ENCODE measurements at places on chromosomes 12 and 14. TPM values are rescaled to one million over a fixed set of nuclear protein-coding genes. Genes with fewer than 3 reads are reported as not detected.

GRCh38 chr12:13947276-13947946 lies 34.0 kb downstream of the GRIN2B start:
- H3K27me3 ChIP-seq, result no peaks in the 10 kb centered on the region
- no peak for DNase-seq
- H3K27ac ChIP-seq, result no peak overlapping the region
- H3K36me3 ChIP-seq, result no peaks in the 10 kb centered on the region

DNA sequence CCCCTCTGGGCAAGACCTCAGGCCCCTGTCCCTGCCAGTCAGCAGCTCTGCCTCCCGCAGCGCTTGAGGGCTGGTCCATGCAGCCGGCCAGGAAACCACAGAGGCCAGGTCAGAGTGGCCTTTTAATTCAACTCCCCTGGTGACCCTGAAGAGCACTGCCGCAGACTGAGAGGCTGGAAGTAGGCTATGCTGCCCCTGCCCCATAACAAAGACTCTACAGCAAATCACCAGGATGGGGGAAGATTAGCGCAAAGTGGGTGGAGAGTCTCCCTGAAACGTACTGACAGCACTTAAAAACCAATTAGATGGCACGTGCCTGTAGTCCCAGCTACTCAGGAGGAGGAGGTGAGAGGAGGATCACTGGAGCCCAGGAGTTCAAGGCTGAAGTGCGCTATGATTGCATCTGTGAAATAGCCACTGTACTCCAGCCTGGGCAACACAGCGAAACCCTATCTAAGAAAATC lies 70.5 kb downstream of the ITPK1 start:
- no peak overlapping the region for H3K4me3 ChIP-seq
- peaks cover 57% of the 10 kb centered on the region for H3K4me1 ChIP-seq
- DNase-seq, result no peak
- H3K27ac ChIP-seq, result no peak overlapping the region

GRCh38 chr12:24116548-24116947 lies 167.1 kb upstream of the SOX5 start:
- H3K4me3 ChIP-seq, result no peak overlapping the region
- H3K4me1 ChIP-seq, result peaks cover 9% of the 10 kb centered on the region
- H3K36me3 ChIP-seq, result no peaks in the 10 kb centered on the region
- no peak for DNase-seq
- no peak overlapping the region for H3K27ac ChIP-seq

The ZFHX2 gene
- total RNA-seq, result 5.7 TPM

The TMPO gene
- total RNA-seq, result 59.3 TPM

- no peaks in the 10 kb centered on the region for H3K27me3 ChIP-seq
- H3K4me1 ChIP-seq, result peaks cover 14% of the 10 kb centered on the region
- no peak overlapping the region for H3K27ac ChIP-seq
These were observed 37.1 kb downstream of the CLIP1 start for GRCh38 chr12:122385171-122386016.

DNA sequence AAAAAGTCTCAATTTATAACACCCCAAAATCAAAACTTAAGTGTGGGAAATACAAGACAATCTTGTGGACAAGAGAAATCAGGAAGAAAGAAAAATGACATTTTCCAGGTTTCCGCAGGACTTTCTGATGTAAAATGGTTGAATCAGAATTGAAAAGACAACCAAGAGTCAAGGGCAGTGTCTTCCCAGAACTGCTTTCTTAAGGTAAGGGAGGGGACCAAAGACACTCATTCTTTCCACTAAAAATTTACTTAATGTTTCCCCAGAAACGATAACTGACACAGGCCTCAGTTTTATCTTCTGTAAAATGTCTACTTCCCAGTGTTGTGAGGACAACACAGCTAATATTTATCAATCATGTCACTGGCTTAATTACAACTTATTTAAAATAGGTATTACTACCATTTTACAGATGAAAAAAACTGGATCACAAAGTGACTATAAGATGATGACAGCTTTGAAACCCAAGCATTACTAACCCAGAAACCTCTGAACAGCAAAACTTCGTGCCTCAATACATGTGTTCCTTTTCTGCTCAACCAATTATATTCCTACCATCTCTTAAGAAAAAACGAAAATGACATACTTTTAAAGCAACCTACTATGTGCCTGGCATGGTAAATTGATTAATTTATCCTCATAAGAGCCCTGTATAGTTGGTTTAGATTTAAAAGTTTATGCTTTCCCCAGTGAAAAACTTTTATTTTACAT lies 4.6 kb downstream of the SINHCAF start:
- peak overlapping the region; percentile 25 for H3K27ac ChIP-seq
- no peak for DNase-seq
- H3K4me3 ChIP-seq, result no peak overlapping the region
- peaks cover 54% of the 10 kb centered on the region for H3K4me1 ChIP-seq
- no peaks in the 10 kb centered on the region for H3K27me3 ChIP-seq
- H3K36me3 ChIP-seq, result no peaks in the 10 kb centered on the region

DNA sequence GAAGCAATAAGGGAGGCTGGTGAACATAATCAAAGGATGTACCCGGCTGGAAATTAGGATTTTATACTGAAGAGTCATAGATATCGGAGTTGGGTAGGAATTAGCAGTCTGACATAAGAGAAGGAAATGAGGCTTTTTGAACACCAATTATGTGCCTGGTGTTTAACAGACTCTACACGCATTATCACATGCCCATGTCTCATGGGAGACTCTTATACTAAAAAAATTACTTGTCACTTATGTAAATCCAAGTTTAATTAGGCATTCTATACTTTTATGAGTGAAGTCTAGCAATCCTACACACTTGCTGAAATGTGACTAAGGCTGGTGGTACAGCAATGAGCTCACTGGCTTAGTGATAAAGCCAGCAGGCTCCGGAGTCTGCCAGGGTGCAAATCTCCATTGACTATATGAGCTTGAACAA lies 93.5 kb downstream of the NUAK1 start:
- no peak overlapping the region for H3K27ac ChIP-seq
- DNase-seq, result no peak
- H3K4me1 ChIP-seq, result peaks cover 6% of the 10 kb centered on the region
- H3K4me3 ChIP-seq, result no peak overlapping the region

The TRPV4 gene
- total RNA-seq, result 1.3 TPM

The FGF23 gene
- not detected for total RNA-seq

DNA sequence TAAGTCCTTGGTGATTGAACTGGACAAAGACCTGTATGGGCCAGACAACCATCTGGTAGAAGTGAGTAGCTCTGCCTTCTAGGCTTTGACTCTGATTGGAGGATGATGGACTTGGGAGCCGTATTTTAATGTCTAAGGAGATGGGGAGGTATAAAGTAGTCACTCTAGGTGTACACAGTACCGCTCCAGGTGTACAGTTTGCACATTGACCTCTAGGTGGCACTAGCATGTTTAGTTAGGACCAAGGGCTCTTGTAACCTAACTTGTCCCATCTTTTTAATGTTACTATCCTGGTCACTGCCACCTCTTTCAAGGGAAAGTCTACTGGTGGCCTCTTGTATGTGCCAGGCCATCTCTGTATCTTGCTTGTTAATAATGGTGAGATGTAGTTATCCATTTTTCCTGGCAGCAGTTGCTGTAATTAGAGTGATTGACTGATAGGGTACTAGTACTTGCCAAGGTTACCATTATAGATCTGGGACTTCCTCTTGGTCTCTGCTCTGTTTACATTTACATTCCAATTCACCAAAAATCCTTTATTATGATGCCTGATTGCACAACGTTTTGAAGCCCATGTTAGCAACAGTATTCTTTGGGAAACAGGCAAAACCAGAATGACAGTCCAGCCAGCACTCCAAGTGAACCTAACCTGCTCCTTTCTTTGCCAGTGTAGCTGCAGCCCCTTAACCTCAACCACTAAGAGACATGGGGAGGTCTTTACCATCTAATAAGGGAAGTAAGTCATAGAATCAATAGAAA lies 3.6 kb downstream of the SMARCD1 start:
- peaks cover 31% of the 10 kb centered on the region for H3K36me3 ChIP-seq
- H3K27ac ChIP-seq, result peak overlapping the region; percentile 5
- no peak for DNase-seq
- no peak overlapping the region for H3K4me3 ChIP-seq
- peaks cover 25% of the 10 kb centered on the region for H3K4me1 ChIP-seq

DNA sequence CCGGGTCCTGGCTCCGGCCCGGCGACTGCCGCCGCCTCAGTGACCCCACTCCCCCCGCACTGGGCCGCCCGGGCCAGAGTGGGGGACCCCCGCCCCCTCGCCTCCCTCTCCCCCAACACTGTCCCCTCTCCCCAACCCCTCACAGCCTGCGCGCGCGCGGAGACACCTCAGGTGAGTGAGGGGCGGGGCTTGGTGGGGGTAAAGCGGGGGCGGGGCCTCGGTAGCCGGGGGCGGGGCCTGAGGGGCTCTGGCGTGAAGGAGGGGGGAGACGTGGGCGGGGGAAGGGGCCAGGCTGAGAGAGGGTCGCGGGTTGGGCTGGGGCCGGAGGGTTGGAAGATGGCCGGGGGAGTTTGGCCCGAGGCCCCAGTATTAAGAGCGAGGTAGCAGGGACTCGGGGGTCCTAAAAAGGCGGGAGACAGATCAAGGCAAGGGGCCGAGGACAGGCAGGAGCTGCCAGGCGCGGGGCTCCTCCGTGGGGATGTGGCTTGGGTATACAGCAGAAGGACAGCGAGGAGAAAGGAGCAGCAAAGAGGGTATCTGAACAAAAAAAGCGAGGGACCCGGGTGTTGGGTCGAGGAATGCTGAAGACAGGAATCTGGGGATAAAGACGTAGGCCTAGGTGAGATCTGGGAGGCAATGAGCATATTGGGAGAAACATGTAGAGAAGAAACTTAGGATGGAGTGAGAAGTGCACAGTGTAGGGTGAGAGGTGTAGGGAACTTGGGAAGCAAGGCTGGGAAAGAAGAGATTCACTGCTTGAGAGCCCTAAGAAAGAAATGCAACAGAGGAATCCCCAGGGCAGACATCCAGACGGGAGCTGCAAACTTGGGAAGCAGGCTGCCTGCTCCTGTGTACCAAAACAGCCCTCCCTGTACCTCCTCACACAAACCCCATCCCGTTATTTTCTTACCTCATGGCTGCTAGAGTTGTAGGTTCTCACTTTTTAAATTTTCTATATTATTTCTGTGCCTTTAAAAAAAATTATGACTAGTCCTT lies 10.8 kb downstream of the SUOX start:
- H3K4me1 ChIP-seq, result peaks cover 15% of the 10 kb centered on the region
- H3K4me3 ChIP-seq, result peak overlapping the region; percentile 80
- H3K27me3 ChIP-seq, result no peaks in the 10 kb centered on the region
- DNase-seq, result peak; percentile 88
- H3K36me3 ChIP-seq, result peaks cover 8% of the 10 kb centered on the region

DNA sequence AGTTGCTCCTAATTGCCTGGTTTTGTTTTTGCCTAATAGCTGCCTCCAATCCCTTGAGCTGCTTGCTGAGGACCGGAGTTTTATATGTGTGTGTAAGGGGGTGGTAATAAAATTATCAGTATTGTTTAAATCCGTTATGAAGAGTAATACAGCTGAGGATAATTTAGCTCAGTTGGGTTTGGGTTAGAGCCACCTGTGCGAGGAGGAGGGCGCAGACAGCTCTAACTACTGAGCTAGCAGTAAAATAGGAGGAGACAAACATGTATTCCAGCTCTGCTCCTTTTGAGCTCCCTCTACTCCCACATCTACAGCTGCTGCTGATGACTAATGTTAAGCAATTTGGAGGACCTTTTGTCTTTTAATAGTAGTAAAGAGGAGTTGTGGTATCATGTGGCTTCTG lies 61.5 kb downstream of the SPATS2 start:
- peak overlapping the region; percentile 11 for H3K27ac ChIP-seq
- H3K4me3 ChIP-seq, result no peak overlapping the region
- no peak for DNase-seq
- H3K36me3 ChIP-seq, result peaks cover 5% of the 10 kb centered on the region
- peaks cover 10% of the 10 kb centered on the region for H3K4me1 ChIP-seq

The KRT2 gene
- not detected for total RNA-seq

- H3K4me3 ChIP-seq, result peak overlapping the region; percentile 100
- H3K4me1 ChIP-seq, result peaks cover 44% of the 10 kb centered on the region
- DNase-seq, result no peak
These were observed 631 bp downstream of the PPM1H start for GRCh38 chr12:62934239-62934798.

The TAS2R7 gene
- not detected for total RNA-seq

GRCh38 chr12:57063991-57064685 lies 14.2 kb upstream of the MYO1A start:
- H3K27ac ChIP-seq, result no peak overlapping the region
- H3K27me3 ChIP-seq, result no peaks in the 10 kb centered on the region
- no peak for DNase-seq
- H3K36me3 ChIP-seq, result peaks cover 7% of the 10 kb centered on the region
- H3K4me1 ChIP-seq, result no peaks in the 10 kb centered on the region
- no peak overlapping the region for H3K4me3 ChIP-seq

The JKAMP gene
- 47.6 TPM for total RNA-seq

The INSM2 gene
- not detected for total RNA-seq

DNA sequence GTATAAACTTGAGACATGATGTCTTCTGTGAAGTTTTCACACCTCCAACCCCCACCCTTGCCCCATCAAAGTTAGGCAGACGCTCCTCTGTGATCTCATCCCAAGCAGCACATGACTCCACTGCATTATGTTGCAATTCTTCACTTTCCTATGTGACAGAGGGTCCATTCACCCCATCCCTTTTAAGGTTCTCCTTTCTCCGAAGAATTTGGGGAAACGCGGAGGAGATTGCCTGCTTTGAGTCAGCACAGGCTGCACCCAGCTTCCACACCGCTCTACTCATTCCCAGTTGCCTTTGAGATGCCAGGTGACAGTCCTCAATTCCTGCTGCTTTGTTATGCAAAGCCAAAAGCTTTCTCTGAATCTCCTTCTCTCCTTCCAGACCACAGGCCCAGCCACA lies 61.8 kb downstream of the PHLDA1 start:
- DNase-seq, result no peak
- H3K27me3 ChIP-seq, result peaks cover 4% of the 10 kb centered on the region
- H3K4me3 ChIP-seq, result no peak overlapping the region

- H3K27ac ChIP-seq, result no peak overlapping the region
- peaks cover 4% of the 10 kb centered on the region for H3K36me3 ChIP-seq
- peaks cover 30% of the 10 kb centered on the region for H3K4me1 ChIP-seq
- H3K4me3 ChIP-seq, result peak overlapping the region; percentile 45
These were observed 2.3 kb downstream of the MON2 start for GRCh38 chr12:62468935-62469334.

- no peak for DNase-seq
- no peaks in the 10 kb centered on the region for H3K27me3 ChIP-seq
- peaks cover 14% of the 10 kb centered on the region for H3K4me1 ChIP-seq
- no peak overlapping the region for H3K27ac ChIP-seq
- H3K36me3 ChIP-seq, result peaks cover 24% of the 10 kb centered on the region
These were observed 78.9 kb downstream of the AEBP2 start for GRCh38 chr12:19518209-19518608.

The CD4 gene
- total RNA-seq, result 0.60 TPM

- no peak overlapping the region for H3K27ac ChIP-seq
- no peaks in the 10 kb centered on the region for H3K27me3 ChIP-seq
- DNase-seq, result no peak
- peaks cover 6% of the 10 kb centered on the region for H3K36me3 ChIP-seq
- H3K4me3 ChIP-seq, result no peak overlapping the region
- peaks cover 2% of the 10 kb centered on the region for H3K4me1 ChIP-seq
These were observed 33.1 kb upstream of the MMP19 start for GRCh38 chr12:55875704-55876467.

Data from osteocyte (in vitro differentiated cells).